ENCODE measurements at places on chromosomes 3 and 15. TPM values are rescaled to one million over a fixed set of nuclear protein-coding genes. Genes with fewer than 3 reads are reported as not detected.

- no peak overlapping the region for H3K27ac ChIP-seq
- H3K36me3 ChIP-seq = no peaks in the 10 kb centered on the region
- no peak overlapping the region for H3K4me3 ChIP-seq
- peaks cover 16% of the 10 kb centered on the region for H3K4me1 ChIP-seq
Observed at GRCh38 chr3:128573160-128573559, 77.5 kb downstream of the RPN1 start.

GRCh38 chr3:9253327-9253726, 3.9 kb upstream of the SRGAP3 start:
- H3K4me1 ChIP-seq = peaks cover 24% of the 10 kb centered on the region
- peaks cover 29% of the 10 kb centered on the region for H3K27me3 ChIP-seq
- H3K27ac ChIP-seq = no peak overlapping the region
- no peak for DNase-seq
- H3K4me3 ChIP-seq = no peak overlapping the region

GRCh38 chr3:141000027-141000663, 51.0 kb upstream of the SPSB4 start:
- peak; percentile 54 for DNase-seq
- H3K27me3 ChIP-seq = peaks cover 6% of the 10 kb centered on the region
- H3K27ac ChIP-seq = no peak overlapping the region
- no peak overlapping the region for H3K4me3 ChIP-seq
- no peaks in the 10 kb centered on the region for H3K36me3 ChIP-seq
- peaks cover 6% of the 10 kb centered on the region for H3K4me1 ChIP-seq

Gene FBXL22
- total RNA-seq = 0.81 TPM

Gene RBP2
- total RNA-seq = not detected
